Neural crest cell (in vitro differentiated cells): ENCODE measurements at places on chromosomes 16 and 17.
A peak's percentile ranks its signal among the peaks of the same experiment; 100 is the strongest.

DNA sequence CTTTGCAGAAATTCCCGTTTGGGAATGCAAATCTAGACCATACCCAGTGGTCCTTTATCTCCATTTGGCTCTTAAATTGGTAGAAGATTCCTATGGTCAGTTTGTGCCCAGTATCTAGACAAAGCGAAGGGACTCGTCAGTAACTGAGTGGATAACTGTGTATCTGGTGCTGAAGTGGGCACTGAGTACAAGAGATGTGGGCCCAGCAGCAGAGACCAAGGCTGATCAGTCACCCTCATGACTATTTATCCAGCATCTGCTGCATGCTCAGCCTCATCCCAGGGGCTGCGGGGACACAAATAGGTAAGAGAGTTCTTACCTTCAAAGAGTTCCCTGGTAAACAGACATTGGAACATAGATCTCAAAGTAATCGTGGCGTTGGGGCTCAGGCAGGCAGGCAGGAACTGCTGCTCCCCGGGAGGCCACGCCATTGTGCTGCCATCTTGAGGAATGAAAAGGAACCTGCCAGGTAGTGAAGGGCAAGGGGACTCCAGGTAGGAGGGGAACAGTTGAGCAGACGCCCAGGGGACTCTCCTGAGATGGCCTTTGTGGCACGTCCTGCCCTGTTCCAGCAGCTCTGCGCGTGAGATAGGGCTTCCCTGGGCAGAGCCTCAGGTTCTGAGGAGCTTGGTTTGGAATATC is 10.3 kb downstream of the NT5M start:
- no peak for DNase-seq

- DNase-seq = no peak
Observed at GRCh38 chr17:47131761-47132160, 57.3 kb downstream of the CDC27 start.

DNA sequence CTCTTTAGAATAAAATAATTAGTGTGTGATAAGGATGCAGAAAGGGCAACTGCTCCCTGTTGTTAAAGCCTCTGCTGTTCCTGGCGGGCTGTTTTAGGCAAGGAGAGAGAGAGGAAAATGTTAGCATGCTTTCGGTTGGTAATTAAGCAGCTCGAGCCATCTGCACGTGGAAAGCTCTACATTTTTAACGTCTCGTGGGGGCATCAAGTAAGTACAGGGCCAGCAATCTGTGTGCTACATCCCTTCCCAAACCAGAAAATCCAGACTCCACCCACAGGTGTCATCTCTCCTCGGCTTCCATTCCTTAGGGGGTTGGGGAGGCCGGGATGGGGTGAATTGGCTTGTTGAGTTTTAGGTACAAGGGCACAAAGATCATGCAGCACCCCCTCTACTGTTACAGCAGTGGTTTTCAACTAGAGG is 62.4 kb upstream of the MARCHF10 start:
- DNase-seq = no peak

DNA sequence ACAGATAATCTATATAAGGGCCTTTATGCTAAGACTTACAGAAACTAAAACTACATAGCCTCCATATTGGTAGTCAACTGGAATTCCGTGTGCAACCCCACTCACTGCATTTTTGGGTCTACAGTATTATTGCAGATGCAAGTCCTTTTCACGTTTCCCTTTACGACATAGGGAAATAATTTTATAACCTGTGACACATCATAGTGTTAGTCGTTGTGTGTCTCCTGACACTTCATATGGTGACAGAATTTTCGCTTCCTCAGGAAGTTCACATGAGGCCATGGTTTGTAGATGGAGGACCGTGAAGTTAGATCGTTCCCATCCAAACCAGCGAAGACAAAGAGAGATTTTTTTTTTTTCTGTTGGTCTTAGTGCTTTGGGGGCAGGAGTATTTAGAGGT is 15.7 kb upstream of the MRC2 start:
- DNase-seq = no peak

GRCh38 chr17:338442-339192 is 14.0 kb downstream of the RPH3AL start:
- DNase-seq = no peak

GRCh38 chr17:57966875-57967274 is 11.7 kb upstream of the CUEDC1 start:
- DNase-seq = no peak

DNA sequence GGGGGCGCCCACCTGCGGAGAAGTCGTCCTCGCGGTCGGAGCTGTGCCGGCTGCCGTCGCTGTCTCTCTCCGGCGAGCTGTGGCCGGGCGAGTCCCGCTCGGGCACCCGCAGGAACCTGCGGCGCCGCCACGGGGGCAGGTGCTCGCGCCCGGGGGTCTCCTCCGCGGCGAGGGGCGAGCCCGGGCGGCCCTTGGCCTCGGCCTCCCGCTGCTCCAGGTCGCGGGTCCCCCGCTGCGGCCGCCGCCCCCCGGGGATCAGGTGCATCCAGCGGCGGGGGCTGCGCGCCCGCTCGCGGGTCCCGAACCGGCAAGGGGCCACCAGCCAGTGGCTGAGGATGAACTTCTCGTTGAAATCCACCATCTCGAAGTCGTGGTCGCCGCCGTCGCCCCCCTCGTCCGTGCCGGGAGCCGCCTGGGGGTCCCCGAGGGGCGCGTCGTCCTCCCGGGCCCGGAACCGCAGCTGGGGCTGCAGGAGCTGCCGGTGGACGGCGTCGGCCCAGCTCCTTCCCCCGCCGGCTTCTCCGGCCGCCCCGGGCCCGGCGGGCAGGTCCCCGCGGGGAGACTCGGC is 41.4 kb upstream of the BHLHA9 start:
- no peak for DNase-seq

DNA sequence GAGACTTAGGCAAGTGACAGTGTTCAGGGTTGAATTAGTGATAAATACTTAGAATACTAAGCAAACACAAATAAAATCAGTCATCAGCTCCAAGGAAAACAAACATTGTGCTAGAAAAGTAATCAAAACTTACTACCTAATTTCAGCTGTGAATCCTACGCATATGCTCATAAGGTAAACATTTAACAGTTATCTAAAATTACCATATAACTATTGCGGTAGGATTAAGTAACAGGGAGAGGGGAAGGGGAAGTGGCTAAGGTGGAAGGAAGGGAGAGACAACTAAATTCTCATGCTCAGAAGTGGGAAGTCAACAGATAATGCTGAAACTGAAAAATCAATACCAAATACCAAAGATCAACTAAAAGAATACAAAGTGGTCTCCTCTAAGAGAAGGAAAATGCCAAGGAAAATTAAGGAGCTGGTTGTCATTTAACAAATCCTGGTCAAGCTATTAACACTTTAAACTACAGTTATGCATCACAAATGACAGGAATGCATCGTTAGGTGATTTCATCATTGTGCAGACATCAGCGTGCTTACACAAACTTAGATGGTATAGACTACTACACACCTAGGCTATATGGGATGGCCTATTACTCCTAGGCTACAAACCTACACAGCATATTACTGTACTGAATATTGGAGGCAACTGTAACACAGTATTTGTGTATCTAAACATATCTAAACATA is 20.0 kb downstream of the USP32 start:
- no peak for DNase-seq

GRCh38 chr16:49514073-49514980 is 140.7 kb downstream of the C16orf78 start:
- no peak for DNase-seq

DNA sequence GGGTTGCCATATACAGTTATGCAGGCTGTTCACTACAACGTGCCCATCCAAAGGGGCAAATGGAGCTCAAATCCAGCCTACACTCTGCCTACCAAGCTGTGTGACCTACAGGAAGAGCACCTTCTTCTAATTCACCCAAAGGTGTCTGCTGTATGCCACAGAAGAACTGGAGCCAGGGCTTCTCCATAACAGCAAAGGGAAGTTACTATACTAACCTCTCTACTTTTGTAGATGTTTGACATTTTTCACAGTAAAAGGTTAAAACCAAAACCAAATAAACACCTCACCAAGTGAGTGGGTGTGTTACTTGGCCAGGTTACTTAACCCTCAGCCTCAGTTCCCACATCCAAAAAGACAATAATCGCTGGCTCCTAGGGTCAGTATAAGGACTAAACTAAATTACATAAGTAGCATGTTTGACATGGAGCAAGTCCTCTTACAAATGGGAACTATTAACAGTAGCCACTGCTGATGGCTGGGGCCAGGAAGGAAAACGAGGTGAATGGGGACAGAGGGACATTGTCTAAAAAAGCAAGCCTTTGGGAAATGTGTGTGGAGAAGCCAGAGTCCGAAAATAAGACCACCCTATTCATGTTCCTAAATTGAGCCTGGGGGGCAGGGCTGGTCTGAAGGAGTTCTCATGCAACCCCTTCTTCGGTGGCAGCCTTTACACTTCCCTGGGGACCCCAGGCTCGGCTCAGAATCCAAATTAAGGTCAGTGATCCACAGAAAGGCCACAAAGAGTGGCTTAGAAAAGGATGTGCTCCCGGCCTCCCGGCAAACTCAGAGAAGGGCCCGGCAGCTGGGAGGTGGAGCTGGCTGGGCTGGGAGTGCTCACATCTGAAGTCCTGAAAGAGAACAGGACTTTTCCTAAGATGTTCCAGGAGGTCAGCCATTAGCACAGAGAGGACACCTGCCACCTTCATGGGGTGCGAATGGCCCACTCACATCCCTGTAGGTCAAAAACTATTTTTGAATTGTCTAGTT is 13.5 kb downstream of the CUEDC1 start:
- DNase-seq = peak; percentile 41

DNA sequence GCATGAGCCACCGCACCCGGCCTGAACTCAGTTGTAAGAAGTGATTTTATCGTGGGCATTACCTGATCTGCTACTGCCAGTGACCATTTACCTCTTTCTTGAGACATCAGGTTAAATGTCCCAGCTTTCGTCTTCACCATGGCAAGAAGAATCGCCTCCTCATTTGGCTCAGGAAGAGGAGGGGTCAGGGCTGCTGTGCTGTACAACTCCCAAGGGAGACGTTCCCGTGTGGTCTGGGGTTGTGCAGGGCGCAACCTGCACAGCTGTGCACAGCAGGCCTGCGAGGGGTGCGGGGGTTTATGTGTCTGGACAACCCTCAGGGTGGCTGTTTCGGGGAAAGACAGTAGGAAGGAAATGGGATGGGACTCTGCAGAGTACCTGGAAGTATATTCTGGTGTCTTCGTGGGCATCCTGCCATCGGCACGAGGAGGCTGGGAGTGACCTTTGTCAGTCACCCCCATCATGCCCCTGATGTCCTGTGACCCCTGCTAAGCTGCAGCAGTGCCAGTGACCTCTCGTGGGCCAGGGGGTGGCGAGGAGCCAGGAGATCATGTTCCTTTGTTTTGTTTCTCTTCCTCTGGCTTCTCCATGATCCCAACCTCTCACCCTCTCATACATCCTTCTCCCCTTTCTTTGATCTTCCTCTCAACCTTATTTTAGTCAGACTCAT is 27.3 kb downstream of the CIBAR2 start:
- no peak for DNase-seq

DNA sequence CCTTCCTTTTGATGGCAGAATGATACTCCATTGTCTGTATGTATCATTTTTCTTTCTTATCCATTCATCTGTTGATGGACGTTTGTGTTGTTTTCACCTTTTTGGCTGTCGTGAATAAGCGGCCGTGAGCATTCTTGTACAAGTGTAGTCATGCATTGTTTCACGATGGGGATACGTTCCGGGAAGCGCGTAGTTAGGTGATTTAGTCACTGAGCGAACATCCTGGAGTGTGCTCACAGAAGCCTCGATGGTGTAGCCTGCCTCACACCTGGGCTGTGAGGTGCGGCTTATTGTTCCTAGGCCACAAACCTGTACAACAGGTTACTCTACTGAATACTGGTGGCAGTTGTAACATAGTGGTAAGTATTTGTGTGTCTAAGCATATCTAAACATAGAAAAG is 136.5 kb downstream of the CMIP start:
- DNase-seq = no peak

DNA sequence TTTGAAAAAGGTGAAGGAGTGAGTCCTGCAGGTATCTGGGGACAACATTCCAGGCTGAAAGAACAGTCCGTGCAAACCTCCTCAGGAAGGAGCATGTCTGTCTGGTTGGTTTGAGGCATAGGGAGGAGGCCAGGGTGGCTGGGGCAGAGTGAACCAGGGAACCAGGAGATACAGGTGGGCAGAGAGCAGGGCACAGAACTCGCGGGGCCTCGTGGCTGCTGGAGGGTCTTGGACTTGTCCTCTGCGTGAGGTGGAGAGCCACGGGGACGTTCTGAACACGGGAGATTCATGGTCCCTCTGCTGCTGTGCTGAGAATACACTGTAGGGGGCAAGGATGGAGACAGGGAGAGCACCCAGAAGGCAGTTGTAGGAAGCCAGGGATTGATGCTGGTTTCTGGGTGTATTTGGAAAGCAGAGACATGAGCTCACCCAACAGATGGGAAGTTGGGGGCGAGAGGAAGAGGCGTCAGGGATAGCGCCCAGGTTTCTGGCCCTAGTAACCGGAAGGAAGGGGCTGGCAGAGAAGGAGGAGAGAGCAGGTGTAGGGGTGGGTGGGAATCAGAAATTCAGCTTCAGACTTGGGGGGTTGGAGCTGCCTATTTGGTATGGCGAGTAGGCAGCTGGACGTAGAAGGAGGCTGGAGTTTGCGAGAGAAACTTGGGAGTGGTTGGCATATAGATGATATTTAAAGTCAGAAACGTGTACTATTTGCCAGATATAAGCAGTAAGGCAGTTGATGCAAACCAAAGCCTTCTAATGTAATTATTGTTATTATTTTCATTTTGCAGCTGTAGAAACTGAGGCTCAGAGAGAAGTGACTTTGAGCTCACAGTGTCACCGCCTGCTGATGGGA is at the start of gene CCL17:
Gene CCL17, plus strand, starts transcription at position 803 of the 853 bp plus-strand sequence. CDS start 9,166 bp downstream, outside the sequence.
- no peak for DNase-seq

DNA sequence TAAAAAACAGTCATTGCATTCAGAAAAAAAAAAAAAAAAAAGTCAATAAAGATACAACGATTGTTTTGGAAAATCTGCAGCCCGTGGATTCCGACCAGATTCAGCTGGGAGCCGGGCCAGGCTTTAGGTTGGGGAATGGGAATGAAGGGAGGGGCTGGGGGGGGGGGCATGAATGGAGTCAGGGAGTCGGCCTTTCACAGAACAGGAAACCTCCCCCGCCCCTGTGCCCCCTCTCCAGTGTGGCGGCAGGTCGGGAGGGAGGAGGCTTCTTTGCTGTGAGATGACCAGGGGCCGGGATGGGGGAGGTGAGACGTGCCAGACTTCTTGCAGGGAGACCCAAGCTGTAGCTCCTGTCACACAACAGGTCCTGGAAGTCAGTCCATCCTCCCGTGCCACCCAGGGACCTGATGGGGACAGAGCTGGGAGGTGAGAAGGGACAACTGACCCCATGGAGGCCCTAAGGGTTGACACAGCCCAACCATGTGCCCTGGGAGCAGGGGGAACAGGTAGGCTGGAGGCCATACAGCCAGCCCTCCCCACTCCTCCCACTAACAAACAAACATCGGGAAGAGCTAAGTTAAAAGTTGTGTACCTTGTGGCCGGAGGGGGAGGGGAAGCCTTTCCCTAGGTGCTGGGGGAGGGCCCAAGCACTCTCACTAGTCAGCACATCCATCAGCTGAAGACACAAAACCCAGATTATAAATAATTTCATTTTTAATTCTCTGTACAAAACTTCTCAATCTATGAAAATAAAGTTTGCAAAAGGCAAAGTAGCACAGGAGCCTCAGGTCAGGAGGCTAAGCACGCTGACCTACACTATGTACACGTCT is 25.2 kb downstream of the SREBF1 start:
- DNase-seq = no peak

- no peak for DNase-seq
Observed at GRCh38 chr17:28509789-28510188, 3.6 kb downstream of the FOXN1 start.
